Left lung (tissue), 14 donors: ENCODE measurements at places on chromosomes 6 and 20. TPM values are rescaled to one million over a fixed set of nuclear protein-coding genes. Genes with fewer than 3 reads are reported as not detected.

The E2F1 gene
- total RNA-seq: 23.6 TPM

GRCh38 chr6:56951049-56951831 lies 3.7 kb upstream of the BEND6 start:
- H3K27me3 ChIP-seq: peaks cover 46% of the 10 kb centered on the region
- no peak overlapping the region for H3K27ac ChIP-seq
- DNase-seq: no peak
- H3K4me1 ChIP-seq: peaks cover 22% of the 10 kb centered on the region
- no peak overlapping the region for H3K4me3 ChIP-seq
- no peaks in the 10 kb centered on the region for H3K36me3 ChIP-seq

DNA sequence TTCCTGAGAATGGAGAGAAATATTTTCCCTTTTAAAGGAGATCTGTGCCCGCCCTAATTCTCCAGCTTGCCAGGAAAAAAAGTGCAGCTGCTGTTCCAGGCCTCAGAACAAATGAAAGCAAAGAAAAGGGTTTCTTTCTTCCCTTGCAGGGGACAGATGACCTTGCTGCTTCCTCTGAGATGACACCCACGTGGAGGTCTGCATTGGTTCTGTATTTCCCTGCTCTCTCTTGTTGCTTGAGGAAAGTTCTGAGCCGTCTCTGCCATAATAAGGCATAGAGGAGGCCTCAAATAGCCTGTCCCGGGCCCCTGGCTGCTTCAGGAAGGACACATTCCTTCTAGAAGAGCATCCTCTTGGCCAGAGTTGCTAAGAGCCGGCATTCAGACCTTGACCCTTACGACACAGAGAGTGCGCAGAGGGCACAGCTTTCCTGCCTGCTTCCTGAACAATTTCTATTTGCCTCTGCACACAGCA lies 501.8 kb upstream of the SULF2 start:
- no peaks in the 10 kb centered on the region for H3K27me3 ChIP-seq
- no peak overlapping the region for H3K4me3 ChIP-seq
- H3K36me3 ChIP-seq: no peaks in the 10 kb centered on the region
- peak overlapping the region; percentile 39 for H3K27ac ChIP-seq
- H3K4me1 ChIP-seq: peaks cover 6% of the 10 kb centered on the region
- no peak for DNase-seq

DNA sequence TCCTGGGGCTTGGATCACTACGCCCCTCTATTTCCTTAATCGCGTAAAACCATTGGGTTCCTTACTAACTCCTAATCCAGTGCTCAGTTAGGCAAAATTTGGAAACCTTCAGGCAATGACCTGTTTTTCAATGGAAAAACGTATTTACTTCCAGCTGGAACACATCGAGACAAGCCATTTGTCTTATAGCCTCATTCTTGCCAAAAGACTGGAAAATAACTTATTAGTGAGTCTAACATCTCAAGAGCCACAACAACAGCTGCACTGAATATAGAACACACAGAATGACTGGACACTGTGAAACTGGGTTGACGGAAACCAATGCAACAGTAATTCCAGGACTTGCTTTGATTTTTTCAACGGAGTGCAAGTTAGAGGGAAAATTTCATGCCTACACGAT lies 125.2 kb upstream of the MAP3K7 start:
- H3K4me3 ChIP-seq: no peak overlapping the region
- no peaks in the 10 kb centered on the region for H3K27me3 ChIP-seq
- peak; percentile 78 for DNase-seq
- no peak overlapping the region for H3K27ac ChIP-seq
- no peaks in the 10 kb centered on the region for H3K4me1 ChIP-seq

GRCh38 chr6:14717307-14717706 lies 528.6 kb upstream of the JARID2 start:
- DNase-seq: no peak
- peaks cover 40% of the 10 kb centered on the region for H3K4me1 ChIP-seq
- no peak overlapping the region for H3K27ac ChIP-seq
- no peaks in the 10 kb centered on the region for H3K27me3 ChIP-seq
- H3K36me3 ChIP-seq: no peaks in the 10 kb centered on the region

DNA sequence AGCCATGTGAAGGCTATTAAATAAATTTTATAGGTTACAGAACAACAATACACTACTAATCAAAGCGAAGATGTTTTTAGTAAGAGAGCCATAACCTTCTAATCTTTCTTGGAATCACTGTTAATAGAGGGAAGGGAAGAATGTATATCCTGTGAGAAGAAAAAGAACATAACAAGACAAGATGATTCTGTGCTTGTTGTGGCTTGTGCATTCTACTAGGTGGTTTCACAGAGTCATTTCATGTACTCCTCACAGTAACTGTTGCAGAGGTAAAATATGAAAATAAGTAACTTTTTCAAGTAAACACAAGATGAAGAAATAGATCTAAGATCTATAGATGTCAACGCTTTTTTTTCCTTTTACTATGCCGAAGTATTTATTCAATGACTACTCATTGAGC lies 116.9 kb upstream of the FAM83B start:
- H3K27ac ChIP-seq: no peak overlapping the region
- no peak overlapping the region for H3K4me3 ChIP-seq
- H3K4me1 ChIP-seq: no peaks in the 10 kb centered on the region
- H3K27me3 ChIP-seq: no peaks in the 10 kb centered on the region
- DNase-seq: no peak

GRCh38 chr6:89655122-89655521 lies 16.6 kb upstream of the LYRM2 start:
- no peaks in the 10 kb centered on the region for H3K27me3 ChIP-seq
- no peak for DNase-seq
- no peaks in the 10 kb centered on the region for H3K4me1 ChIP-seq
- peaks cover 96% of the 10 kb centered on the region for H3K36me3 ChIP-seq
- H3K27ac ChIP-seq: no peak overlapping the region
